Placental pericyte (primary cell): ENCODE measurements at places on chromosomes 1 and 21. TPM values are rescaled to one million over a fixed set of nuclear protein-coding genes. Genes with fewer than 3 reads are reported as not detected.

SPRR2G gene
- total RNA-seq: not detected in 2 replicates

SLC30A7 gene
- total RNA-seq: 72.9 and 131 TPM in 2 replicates

SPRR3 gene
- total RNA-seq: not detected in 2 replicates

UMODL1 gene
- total RNA-seq: 0.29 TPM in 1 of 2 replicates, not detected in the other

LCE1B gene
- not detected in 2 replicates for total RNA-seq

SYT6 gene
- total RNA-seq: 0.22 TPM in 1 of 2 replicates, not detected in the other

CDA gene
- 0.66 and 2.0 TPM in 2 replicates for total RNA-seq

SOX13 gene
- 4.6 and 5.4 TPM in 2 replicates for total RNA-seq

DYNLT5 gene
- total RNA-seq: 1.0 TPM in 1 of 2 replicates, not detected in the other

CYP4Z1 gene
- not detected in 2 replicates for total RNA-seq

CFHR2 gene
- not detected in 2 replicates for total RNA-seq

SYNJ1 gene
- total RNA-seq: 3.7 and 11.3 TPM in 2 replicates

LMX1A gene
- total RNA-seq: not detected in 2 replicates

KCNJ10 gene
- total RNA-seq: not detected in 2 replicates

CAPN2 gene
- 307 and 550 TPM in 2 replicates for total RNA-seq

NOS1AP gene
- 0.29 and 1.1 TPM in 2 replicates for total RNA-seq

TMEM35B gene
- total RNA-seq: 22.3 and 26.9 TPM in 2 replicates

GBP6 gene
- total RNA-seq: not detected in 2 replicates

LGR6 gene
- total RNA-seq: under 0.01 TPM in 1 of 2 replicates, not detected in the other

GBP4 gene
- 2.0 and 3.4 TPM in 2 replicates for total RNA-seq

GJA9 gene
- total RNA-seq: not detected in 2 replicates

PLA2G2A gene
- total RNA-seq: not detected in 2 replicates
